Mammary epithelial cell (primary cell): ENCODE measurements at places on chromosomes 3 and 15. TPM values are rescaled to one million over a fixed set of nuclear protein-coding genes. Genes with fewer than 3 reads are reported as not detected.

PTH1R gene
- total RNA-seq = 0.33 TPM

GTF2A2 gene
- 28.3 TPM for total RNA-seq

- no peak for DNase-seq
Observed at GRCh38 chr3:17840651-17841050, 98.2 kb upstream of the TBC1D5 start.

DNA sequence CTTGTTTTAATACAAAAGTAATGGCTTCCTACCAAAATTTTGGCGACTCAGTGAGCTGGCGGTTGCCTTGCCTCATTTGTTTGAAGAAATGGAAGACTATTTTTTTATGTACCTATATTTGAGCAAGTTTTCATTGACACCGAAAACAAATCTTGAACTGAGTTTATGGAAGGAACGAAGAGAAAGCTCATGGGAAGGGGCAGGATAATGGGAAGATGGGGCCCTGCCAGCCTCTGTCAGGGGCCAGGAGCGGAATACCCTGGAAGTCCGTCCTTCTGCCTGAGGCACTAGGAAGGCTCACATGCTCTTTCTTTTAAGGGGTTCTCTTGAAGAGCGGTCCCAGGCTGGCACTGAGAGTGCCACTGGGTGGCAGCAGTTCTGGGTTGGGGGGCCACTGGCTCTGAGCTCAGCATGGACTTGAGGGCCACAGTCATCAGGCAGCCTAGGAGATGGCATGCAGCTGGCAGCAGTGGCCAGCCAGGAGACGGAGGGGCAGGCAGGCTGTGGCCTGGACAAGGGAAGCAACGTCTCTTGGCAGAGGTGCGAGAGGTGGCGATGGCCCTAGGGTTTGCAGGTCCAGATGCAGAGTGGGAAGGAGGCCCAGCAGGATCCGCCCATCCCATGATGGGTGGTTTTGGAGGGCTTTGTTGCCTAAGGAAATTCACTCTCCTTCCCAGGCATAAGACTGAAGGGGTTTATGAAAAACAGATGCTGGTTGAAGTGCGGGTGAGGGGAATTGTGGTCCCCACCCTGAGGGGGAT, 41.6 kb downstream of the ISG20 start:
- DNase-seq = no peak
